Epithelial cell of alveolus of lung (primary cell): ENCODE measurements at places on chromosomes 2 and 18. TPM values are rescaled to one million over a fixed set of nuclear protein-coding genes. Genes with fewer than 3 reads are reported as not detected.

Gene THOC1
- 15.1 and 16.2 TPM in 2 replicates for total RNA-seq

Gene GALNT5
- total RNA-seq: 5.3 and 7.6 TPM in 2 replicates

Gene C2orf92
- 0.16 and 0.39 TPM in 2 replicates for total RNA-seq

Gene PCARE
- not detected in 2 replicates for total RNA-seq

Gene ATG9A
- total RNA-seq: 52.5 and 113 TPM in 2 replicates

Gene TBR1
- total RNA-seq: under 0.01 and 0.32 TPM in 2 replicates
